SJSA1 (cell line): ENCODE measurements at places on chromosomes 13 and 19.

GRCh38 chr13:110195547-110196485, 111.1 kb downstream of the COL4A1 start:
- no peak for DNase-seq

- peak; percentile 65 for DNase-seq
Measured at GRCh38 chr19:31349160-31349881, at the start of gene TSHZ3. TSS of gene TSHZ3 (minus strand) at chr19:31349436. CDS start at chr19:31349219, 217 bp downstream.

DNA sequence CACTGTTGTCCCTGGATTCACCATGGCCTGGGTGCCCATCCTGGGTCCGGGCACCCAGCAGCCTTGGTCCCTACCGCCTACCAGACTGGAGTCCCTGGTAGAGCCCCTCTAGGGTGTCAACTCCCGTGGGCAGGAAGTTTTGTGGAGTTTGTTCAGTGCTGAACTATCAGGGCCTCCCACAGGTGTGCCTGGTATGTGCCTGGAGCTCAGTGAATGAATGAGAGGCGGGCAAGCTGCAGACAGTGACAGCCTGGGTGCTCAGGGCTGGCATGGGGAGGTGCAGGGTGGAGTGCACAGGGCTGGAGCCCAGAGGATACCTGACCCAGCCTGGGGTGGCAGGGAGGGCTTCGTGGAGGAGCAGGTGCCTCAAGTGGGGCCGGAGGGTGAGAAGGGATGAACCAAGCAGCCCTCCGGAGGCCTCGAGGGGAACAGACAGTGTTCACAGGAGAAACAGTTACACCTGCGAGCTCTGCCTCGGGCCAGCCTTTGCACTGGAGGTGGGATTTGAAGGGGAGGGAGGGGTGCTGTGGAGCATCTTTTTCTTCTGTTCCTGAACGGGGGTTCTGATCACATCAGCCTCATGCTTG, 29.6 kb downstream of the PAK4 start:
- DNase-seq = no peak

DNA sequence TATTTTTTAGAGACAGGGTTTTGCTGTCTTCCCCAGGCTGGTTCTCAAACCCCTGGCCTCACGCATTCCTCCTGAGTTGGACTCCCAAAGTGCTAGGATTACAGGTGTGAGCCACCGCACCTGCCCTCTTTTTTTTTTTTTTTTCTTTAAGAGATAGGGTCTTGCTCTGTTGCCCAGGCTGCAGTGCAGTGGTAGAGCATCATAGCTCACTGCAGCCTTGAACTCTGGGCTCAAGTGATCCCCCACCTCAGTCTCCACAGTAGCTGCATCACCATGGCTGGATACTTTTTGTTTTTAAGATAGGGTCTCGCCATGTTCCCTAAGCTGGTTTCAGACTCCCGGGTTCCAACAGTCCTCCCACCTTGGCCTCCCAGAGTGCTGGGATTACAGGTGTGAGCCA, 1.5 kb downstream of the KCNJ14 start:
- DNase-seq = no peak

DNA sequence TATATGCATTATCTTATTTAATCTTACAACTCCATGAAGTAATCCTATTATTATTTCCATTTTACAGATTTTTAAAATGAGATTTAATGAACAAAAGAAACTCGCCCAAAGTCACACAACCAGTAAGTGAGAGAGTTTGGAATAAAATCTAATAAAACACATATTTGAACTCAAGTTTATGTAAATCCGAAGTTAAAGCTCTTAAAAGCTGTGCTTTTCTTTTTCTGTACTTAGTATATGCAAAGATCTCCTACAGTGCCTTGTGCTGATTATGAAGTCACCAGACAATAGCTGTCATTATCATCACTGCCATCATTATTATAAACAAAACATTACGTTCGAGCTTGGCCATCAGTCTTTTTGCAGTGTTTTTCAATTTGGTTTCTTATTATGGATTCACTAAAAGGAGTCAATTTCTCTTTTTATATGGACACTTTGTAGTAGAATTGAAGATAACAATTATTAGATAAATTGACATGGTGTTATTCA, 29.7 kb upstream of the ENOX1 start:
- no peak for DNase-seq
